SW480 (cell line): ENCODE measurements at places on chromosomes 3 and 15.
A peak's percentile ranks its signal among the peaks of the same experiment; 100 is the strongest.

GRCh38 chr3:136804813-136805212, 14.1 kb upstream of the SLC35G2 start:
- no peak for DNase-seq

- peak; percentile 10 for DNase-seq
Observed at GRCh38 chr3:101091489-101091888, 98.3 kb upstream of the ABI3BP start.

DNA sequence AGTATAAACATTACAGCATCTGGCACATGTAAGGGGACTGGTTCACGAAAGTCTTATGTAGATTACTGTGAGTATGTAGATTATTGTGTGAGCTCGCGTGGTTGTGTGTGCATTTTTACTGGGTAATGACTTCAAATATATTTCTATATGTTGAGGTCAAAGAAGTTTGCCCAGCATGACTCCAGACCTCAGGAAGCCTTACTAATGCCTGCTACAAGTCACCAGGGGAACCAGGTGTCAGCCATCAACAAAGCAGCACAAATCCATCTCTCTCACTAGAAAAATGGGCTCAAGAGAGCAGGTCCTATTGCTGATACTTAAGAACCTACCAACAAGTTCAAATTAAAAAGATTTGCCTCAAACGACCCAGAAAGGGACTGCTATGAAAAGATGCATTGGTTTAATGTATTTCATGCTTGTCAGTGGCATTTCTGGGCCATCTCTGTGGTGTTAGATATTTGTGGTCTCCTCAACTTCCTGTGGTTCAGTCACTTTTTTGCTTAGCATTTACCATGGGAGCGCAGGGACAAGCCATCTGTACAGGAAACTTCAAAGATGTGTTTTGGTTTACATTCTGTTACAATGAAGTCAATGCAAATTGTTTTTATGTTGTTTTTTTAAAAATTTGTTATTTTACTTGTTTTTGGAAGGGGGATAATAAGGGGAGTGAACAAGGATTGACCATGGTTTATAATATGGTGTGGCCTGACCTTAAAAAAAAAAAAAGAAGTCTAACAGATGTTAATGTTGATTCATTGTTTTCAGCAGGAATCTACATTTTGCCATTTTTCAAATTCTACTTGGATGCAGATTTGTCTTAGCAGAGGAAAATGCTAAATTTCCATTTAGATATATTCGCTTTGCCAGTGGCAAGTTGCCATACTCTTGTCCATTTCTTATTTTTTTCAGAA, 172.1 kb upstream of the ADAMTS9 start:
- DNase-seq, result peak; percentile 37

DNA sequence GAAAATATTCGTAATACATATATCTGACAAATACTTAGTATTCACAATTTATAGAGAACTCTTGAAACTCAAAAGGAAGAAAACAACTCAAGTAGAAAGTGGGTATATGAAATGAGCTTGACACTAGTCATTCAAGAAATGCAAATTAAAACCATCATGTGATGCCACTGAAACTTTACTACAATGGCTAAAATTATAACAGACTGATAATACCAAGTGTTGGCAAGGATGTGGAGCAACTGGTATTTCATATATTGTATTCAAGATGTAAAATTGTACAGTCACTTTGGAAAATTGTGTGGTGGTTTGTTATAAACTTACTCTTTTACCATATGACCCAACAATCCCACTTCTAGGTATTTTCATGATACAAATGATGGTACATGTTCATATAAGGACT, 68.7 kb upstream of the AGTR1 start:
- DNase-seq, result no peak

DNA sequence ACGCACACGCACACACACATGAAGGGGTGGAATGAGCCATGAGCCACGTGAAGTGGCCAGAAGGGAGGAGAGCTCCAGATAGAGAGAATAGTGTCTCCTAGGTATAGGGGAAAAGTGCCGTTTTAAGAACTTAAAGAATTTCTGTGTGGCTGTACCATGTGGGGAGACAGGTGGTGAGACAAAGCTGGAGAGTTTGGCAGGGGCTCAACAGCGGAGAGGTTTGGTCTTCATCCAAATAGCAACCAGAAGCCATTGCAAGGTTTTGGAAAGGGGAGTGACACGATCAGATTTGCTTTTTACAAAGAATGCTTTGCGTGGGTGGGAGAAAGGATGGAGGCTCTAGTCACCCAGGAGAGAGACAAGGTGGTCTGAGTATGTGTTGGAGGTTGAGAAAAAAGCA, 146.0 kb downstream of the IL20RB start:
- no peak for DNase-seq

GRCh38 chr3:54337846-54338245, 215.5 kb downstream of the CACNA2D3 start:
- no peak for DNase-seq

- DNase-seq, result no peak
Observed at GRCh38 chr3:128806588-128806987, 72.8 kb upstream of the ACAD9 start.

GRCh38 chr15:66714543-66714981, 12.5 kb downstream of the SMAD6 start:
- no peak for DNase-seq

DNA sequence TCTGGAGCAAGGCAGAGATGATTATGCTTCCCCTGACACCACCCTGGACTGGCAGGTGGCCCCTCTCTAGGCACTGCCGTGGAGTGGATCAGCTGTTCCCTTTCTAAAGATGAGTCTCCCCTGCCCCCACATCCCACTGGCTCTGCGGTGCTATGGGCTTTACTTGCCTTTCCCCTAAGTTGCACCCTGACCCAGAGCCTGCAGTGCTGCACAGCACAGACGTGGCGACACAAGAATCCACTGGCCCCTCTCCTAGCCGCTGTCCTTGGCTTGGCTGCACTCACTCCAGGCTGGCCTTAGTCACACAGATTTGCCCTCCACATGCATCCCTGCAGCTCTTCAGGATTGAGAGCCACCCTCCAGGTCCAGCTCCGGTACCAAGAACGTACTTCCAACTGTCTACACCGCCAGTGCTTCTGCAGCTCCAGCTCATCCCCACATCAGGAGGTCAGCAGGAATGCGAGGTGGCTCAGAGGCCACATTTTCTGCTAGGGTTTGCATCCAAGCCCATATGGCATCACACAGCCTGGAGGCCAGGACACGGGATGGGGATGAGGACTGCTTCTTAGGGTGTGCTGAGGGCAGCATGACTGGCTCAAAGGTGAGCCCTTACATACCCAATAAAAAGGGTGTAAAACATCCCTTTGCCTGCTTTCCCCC, 82.4 kb upstream of the RASGRF1 start:
- no peak for DNase-seq

GRCh38 chr3:126149960-126150515, 30.3 kb downstream of the ALDH1L1 start:
- DNase-seq, result no peak

- no peak for DNase-seq
Observed at GRCh38 chr3:127884041-127884440, 31.0 kb upstream of the KBTBD12 start.

DNA sequence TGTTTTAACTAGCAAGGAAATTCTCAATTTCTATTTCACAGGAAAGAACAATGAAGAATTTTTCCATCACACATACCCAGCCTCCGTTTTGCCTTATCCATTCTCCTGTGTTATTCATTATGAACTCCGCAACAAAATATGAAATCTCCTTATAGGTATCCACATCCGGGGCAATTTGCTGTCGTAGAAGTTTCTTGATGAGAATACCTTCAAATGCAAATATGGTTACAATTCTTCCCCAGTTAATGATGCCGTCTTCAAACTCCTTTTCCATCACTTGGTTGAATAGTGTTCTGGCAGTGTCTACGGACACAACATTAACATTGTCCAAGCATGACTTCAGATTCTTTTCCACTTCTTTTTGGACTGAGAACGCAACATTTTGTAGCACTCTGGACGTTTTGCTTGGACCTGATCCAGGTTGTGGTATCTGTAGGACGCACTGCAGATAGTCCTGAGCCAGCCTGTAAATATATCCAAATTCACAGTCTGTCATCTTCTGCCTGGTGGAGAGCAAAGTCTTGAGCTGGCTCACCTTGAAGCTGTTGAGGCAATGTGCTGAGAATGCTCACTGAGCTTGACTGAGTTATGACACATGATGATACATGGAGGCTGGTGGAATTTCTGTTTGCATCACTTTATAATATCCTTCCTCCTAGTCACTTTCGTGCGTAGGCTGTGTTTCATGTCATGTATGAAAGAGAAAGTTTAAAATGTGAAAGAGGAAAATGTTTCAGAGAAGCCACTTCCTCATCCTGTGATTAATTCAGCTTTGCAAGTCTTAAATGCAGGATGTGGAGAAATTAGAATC, at the start of gene BCL2A1:
Gene BCL2A1 (minus strand): TSS at position 573 of the 811 bp plus-strand sequence. CDS start 77 bp downstream, at position 496.
- no peak for DNase-seq

DNA sequence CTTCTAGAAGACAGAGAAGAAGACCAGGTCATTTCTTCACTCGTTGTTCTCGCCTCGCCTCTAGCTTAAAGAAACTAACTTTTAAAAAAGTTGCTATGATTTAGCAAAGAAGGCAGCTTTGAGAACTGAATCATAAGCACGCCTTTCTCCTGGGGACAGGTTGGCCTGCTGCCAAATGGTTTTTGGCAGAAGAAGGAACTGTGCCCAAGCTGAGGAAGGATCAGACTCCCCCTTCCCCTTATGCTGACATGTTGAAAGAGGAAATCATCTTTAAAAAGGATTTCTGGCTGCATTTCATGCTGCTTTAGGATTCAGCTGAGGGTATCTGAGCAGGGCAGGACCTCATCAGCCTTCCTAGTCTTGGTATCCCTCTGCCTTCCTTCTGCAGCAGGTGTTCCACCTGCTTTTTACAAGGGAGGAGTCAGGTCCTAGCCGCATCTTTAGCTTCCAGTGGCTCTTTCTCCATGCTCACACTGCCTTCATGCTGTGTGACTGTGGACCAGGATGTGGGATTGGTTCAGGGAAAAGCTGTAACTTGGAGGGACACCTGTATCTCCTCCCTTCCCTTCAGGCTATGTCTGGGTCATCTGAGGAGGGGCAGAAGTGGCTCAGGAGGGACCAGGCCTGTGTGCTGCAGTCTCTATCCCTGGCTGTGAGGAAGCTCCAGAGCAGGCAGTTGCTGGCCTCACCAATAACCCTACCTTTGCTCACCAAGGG, 34.1 kb upstream of the HACD2 start:
- DNase-seq, result no peak
